T-cell (primary cell): ENCODE measurements at places on chromosomes 6 and 20. TPM values are rescaled to one million over a fixed set of nuclear protein-coding genes. Genes with fewer than 3 reads are reported as not detected.

ORC3 gene
- 20.4 TPM for total RNA-seq

SGK2 gene
- total RNA-seq: 1.4 TPM

SIRPB1 gene
- 0.62 TPM for total RNA-seq

FLRT3 gene
- total RNA-seq: not detected

EEF1A2 gene
- 1.1 TPM for total RNA-seq

VGLL2 gene
- total RNA-seq: not detected

PRSS16 gene
- total RNA-seq: 3.2 TPM

GRCh38 chr6:34705241-34705640 lies 8.7 kb upstream of the ILRUN start:
- H3K4me3 ChIP-seq: no peak overlapping the region
- H3K36me3 ChIP-seq: no peaks in the 10 kb centered on the region
- no peak for DNase-seq
- H3K4me1 ChIP-seq: no peaks in the 10 kb centered on the region
- no peak overlapping the region for H3K27ac ChIP-seq

DNA sequence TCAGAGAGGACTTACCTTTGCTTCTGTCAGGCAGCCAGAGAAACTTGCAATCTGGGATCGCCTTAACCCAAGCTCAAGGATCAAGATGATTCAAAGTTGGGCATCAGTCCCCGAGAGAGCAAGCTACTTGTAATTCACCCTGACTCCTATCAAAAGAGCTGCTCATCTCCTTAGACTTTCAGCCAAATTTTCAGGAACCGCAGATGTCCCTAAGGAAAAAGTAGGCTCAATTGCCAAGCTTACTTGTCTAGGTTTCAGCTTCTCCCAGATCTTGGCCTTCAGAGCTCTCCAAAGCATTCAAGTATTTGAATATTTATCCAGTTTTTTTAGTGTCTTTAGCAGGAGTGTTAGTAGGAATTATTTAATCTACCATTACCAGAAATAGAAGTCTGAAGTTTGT lies 434.1 kb upstream of the MMS22L start:
- DNase-seq: no peak
- H3K27ac ChIP-seq: no peak overlapping the region
- no peak overlapping the region for H3K4me3 ChIP-seq

- H3K27ac ChIP-seq: no peak overlapping the region
- no peaks in the 10 kb centered on the region for H3K36me3 ChIP-seq
- H3K4me1 ChIP-seq: no peaks in the 10 kb centered on the region
- H3K27me3 ChIP-seq: no peaks in the 10 kb centered on the region
- no peak overlapping the region for H3K4me3 ChIP-seq
Observed at GRCh38 chr6:151130329-151130728, 109.4 kb upstream of the AKAP12 start.

DNA sequence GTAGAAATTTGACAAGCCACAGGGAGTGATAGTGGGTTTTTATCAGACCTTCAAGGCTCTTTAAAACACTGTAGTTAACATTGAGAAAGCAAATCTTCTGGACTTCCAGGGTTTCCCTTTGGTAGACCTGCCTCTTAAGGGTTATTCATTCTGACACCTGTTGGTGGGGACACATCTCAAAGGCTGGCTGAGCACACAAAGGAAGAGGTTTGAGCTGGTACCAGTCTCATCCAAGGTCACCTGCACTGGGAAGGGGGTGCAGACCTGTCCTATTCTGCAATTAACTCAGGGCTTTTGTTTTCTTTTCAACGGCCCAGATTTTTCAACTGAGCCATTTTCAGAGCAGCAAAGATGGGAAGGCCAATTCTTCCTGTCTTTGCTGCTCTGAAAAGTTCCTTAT lies 45.6 kb downstream of the EDN1 start:
- DNase-seq: no peak
- H3K36me3 ChIP-seq: no peaks in the 10 kb centered on the region
- no peak overlapping the region for H3K4me3 ChIP-seq
- H3K27ac ChIP-seq: no peak overlapping the region

DNA sequence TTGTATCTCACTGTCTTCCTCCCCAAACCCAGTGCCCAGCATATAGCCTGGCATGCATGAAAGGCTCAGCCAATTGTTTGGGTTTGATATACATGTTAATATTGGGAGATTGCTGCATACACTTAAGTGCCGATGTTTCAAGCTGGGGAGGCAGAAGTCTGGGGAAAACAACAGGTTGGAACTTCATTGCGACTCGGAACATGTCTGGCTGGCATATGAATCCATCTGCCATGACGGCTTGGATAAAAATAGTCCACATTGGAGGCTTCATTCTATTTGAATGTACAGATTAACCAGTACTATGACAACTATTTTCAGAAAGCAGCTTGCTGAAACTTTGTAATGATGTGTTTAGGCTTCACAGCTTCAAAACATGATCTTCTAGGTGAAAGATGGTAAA lies 261.0 kb downstream of the CDH26 start:
- no peaks in the 10 kb centered on the region for H3K36me3 ChIP-seq
- no peak for DNase-seq
- H3K4me3 ChIP-seq: no peak overlapping the region
- H3K27ac ChIP-seq: no peak overlapping the region
- H3K4me1 ChIP-seq: no peaks in the 10 kb centered on the region

GRCh38 chr6:132623106-132623845 lies 799 bp downstream of the TAAR2 start:
- H3K27me3 ChIP-seq: no peaks in the 10 kb centered on the region
- H3K4me3 ChIP-seq: no peak overlapping the region
- DNase-seq: no peak
- H3K27ac ChIP-seq: no peak overlapping the region

GRCh38 chr6:56370561-56371211 lies 123.3 kb upstream of the COL21A1 start:
- DNase-seq: no peak
- no peaks in the 10 kb centered on the region for H3K4me1 ChIP-seq
- H3K27ac ChIP-seq: no peak overlapping the region
- H3K27me3 ChIP-seq: no peaks in the 10 kb centered on the region
- no peaks in the 10 kb centered on the region for H3K36me3 ChIP-seq

GRCh38 chr6:127403636-127404035 lies 55.6 kb downstream of the KIAA0408 start:
- DNase-seq: no peak
- H3K36me3 ChIP-seq: no peaks in the 10 kb centered on the region
- H3K4me3 ChIP-seq: no peak overlapping the region
- H3K27me3 ChIP-seq: no peaks in the 10 kb centered on the region
- no peak overlapping the region for H3K27ac ChIP-seq

DNA sequence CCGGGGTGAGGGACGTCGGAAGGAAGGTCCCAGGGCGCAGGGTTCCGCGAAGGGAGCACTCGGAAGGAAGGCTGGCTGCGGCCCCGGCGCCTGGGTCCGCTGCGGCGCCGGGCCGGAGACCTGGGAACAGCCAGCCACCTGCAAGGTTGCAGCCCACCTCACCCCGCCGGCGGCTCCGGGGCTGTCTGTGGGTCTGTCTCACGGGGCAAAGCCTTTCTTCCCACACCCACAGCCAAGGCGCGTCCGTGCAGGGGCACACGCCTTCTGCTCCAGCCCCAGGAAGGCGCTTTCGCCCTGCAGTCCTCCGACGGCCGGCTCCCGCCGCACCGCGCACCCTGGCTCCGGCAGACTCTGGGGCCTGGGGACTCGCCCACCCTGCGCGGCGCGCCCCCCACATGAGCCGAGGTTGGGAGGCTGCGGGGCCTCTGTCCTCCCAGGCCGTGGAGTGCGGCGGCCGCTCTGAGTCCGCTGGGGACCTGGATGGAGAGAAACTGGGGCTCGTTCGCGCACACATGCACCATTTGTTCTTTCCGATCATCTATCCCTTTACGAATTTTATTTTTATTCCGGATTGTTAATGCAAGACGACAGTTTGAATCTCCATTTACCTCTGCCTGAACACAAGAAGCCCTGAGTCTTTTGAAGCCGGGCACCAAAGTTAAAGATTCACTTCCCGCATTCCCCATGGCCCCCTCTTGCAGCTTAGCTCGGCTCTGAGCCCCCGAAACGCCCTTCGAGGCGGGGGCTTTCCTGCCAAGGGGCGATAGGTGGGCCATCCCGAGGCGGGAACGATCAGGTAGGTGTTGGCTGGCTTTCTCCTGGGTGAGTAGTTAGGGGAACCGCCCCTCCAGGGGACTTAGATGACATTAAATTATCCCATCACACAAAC lies 4.5 kb upstream of the FOXC1 start:
- H3K27ac ChIP-seq: no peak overlapping the region
- no peak overlapping the region for H3K4me3 ChIP-seq
- H3K27me3 ChIP-seq: peaks cover 83% of the 10 kb centered on the region

DNA sequence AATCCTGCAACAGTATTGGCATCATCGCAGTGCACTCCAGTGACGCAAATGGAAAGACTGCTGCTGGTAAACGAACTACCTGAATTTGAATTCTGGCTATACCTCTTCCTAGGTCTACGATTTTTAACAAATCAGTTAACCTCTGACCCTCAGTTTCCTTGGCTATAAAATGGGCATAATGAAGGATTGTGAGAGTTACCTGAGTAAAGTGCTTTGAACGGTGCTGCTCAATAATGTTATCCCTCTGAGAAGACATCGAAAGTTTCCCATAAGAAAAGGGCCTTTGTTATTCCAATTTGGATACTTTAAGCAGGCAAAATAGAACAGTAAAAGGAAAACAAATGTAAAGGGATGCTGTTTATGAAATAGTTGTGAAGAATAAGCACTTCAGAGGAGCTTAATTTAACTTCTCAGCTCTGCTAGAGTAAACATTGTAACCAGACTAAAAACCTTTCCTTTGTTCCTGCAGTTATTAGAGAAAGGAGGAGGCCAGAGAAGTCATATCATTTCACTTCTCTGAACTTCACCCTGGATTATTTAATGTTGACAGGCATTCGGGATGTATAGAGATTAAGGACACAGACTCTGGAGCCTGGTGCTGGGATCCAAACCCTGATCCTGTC lies 5.8 kb downstream of the SGK1 start:
- DNase-seq: no peak
- no peak overlapping the region for H3K4me3 ChIP-seq

- no peak for DNase-seq
- H3K4me3 ChIP-seq: no peak overlapping the region
- no peaks in the 10 kb centered on the region for H3K27me3 ChIP-seq
- no peak overlapping the region for H3K27ac ChIP-seq
- H3K36me3 ChIP-seq: no peaks in the 10 kb centered on the region
- H3K4me1 ChIP-seq: peaks cover 10% of the 10 kb centered on the region
Observed at GRCh38 chr20:57707849-57708693, 1.7 kb downstream of the PMEPA1 start.

- DNase-seq: no peak
- no peaks in the 10 kb centered on the region for H3K27me3 ChIP-seq
- no peaks in the 10 kb centered on the region for H3K36me3 ChIP-seq
- peaks cover 2% of the 10 kb centered on the region for H3K4me1 ChIP-seq
- H3K27ac ChIP-seq: no peak overlapping the region
- no peak overlapping the region for H3K4me3 ChIP-seq
Observed at GRCh38 chr6:155181498-155181897, 82.3 kb upstream of the CLDN20 start.

DNA sequence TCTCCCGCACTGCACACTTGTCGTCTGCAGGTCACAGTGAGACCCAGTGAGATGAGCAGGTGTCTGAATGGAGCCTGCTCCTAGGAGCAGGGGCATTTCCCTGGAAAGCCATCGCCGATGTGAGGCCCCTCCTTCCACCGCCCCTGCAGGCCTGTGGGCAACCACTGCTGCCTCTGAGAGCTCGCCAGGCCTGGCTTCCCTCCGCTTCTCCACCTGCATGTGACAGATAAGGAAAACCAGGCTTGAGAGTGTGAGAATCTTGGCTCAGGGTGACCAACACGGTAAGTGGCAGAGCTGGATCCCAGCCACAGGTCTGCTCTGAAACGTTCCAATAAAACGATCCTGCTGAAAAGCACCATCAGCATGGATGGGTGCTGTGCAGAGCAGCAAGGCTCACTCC lies 332.8 kb downstream of the CDH4 start:
- H3K27me3 ChIP-seq: peaks cover 9% of the 10 kb centered on the region
- no peak for DNase-seq
- H3K27ac ChIP-seq: no peak overlapping the region

GRCh38 chr6:127924440-127924839 lies 23.6 kb upstream of the THEMIS start:
- H3K36me3 ChIP-seq: no peaks in the 10 kb centered on the region
- no peak for DNase-seq
- H3K27ac ChIP-seq: peak overlapping the region; percentile 28
- H3K27me3 ChIP-seq: no peaks in the 10 kb centered on the region
- peaks cover 30% of the 10 kb centered on the region for H3K4me1 ChIP-seq

DNA sequence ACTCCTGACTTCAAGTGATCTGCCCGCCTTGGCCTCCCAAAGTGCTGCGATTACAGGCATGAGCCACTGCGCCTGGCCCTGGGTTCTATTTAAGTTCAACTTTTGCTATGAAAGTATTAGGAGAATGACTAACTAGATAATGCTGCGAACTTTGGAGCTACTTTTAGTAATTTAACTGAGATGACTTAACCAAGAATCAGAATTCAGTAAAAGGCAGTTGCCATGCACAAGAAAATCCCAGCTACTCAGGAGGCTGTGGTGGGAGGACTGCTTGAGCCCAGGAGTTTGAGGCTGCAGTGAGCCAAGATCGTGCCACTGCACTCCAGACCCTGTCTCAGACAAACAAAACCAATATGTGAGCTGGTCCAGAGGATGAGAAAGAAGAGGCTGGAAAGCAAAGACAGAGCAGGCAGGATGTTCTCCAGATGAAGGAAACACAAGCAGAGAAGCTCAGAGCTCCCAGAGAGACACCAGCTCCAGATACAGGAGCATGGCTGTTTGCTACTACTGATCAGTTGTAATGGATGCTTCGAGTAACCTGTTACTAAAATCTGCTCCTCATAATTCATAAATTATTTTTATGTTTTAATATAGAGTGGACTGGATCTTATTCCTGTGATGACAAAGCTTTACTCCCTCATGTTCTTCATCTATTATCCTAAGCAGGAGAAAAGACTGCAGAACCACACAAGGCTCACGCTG lies 23.9 kb downstream of the ZNF217 start:
- no peak for DNase-seq
- no peak overlapping the region for H3K27ac ChIP-seq
- H3K36me3 ChIP-seq: peaks cover 11% of the 10 kb centered on the region
- no peak overlapping the region for H3K4me3 ChIP-seq

DNA sequence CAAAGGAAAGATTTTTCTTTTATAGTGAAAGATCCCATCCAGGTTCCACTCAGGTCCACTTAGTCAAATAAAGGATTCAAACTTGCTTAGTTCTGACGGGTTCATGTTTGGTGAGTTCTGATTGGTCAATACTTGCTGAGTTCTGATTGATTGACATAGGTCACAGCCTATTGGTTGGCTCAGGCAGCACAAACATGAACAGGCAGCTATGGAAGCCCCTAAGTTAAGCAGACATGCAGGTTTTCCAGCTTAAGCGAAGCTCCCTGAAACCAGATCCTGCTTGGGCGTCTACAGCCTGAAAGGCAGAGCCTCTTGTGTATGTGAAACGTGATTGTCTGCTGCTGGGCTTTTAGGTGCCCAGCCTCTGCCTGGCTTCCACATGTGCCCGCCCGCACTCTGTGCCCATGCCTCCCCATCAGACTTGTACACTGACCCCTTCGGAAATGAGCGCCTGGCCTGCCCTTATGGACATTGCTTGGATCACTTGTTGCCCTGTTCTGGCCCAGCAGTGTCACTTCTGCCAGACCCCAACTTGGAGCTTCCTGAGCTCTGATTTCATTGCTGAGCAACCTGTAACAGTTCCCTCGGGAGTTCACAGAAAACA lies 45.4 kb upstream of the ECI2 start:
- H3K27ac ChIP-seq: no peak overlapping the region
- H3K27me3 ChIP-seq: no peaks in the 10 kb centered on the region
- H3K4me3 ChIP-seq: no peak overlapping the region
- H3K36me3 ChIP-seq: no peaks in the 10 kb centered on the region
- peak; percentile 15 for DNase-seq
- H3K4me1 ChIP-seq: no peaks in the 10 kb centered on the region
